ENCODE measurements at places on chromosomes 11 and 22.

DNA sequence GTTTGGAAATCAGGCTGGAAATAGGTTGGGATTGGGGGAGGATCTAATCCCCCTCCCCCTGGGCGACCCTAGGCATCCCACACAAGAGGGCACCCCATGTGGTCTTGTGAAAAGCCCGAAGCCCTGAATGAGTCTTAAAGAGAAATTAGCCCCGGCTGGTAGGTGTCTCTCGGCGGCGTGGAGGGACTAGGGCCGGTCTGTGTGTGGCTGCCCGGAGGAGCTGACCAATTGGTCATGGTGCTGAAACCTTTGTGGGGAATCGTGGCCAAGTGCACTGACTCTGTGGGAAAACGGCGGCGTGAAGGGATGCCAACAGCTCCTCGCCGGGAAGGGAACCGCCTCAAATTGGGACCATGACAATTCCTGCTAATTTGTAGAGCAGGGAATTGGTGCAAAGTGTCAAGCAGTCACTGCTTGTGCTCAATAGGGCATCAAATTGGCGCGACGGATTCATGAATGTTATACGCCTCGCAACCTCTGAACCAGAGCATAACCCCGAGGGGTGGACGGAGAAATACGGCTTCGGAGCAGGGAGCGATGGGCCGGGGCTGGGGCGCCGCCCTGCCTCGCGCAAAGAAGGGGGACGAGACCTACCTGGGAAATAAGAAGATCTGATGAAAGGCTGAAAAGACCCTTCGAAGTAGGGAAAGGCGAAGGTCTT lies 1.5 kb downstream of the DBX1 start:
- peak; percentile 17 for DNase-seq

DNA sequence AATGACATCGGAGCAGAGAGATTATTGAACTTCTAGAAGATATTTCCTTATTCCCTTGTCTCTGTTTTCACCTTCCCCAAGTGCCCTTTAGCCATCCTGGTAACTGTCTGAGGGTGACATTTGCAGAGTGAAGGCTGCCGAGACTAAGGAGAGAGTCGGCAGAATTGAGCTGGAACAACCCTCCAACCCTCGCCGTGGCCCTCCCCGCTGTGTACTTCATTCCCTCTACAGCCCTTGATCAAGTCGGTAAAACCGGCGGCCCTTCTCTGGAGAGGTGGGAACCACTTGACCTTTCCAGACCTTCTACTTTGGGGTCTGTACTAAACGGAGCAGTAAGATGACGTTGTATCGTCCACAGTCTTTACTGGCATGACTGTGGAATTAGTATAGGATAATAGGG lies 26.1 kb downstream of the OR8B12 start:
- DNase-seq = no peak

DNA sequence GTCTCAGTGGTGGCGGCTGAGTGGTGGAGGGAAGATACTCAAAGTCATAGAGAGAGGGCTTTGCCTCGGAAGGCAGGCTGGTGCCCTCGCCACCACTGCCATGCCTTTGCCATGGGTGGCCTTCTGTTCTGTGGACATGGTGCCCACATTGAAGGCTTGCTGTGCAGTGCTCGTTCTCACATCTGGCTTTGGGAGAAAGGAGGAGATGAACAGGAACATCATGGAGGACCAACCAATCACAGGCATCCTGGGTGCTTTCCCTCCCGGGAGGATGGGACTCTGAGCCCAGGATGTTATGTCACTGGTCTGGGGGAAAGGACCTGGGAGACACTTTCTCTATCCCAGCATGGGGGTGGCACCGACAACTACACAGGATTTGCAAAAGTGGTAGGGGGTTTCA lies 82.3 kb upstream of the NARS2 start:
- no peak for DNase-seq

- no peak for DNase-seq
Measured at GRCh38 chr11:12393691-12394090, 16.3 kb downstream of the PARVA start.

DNA sequence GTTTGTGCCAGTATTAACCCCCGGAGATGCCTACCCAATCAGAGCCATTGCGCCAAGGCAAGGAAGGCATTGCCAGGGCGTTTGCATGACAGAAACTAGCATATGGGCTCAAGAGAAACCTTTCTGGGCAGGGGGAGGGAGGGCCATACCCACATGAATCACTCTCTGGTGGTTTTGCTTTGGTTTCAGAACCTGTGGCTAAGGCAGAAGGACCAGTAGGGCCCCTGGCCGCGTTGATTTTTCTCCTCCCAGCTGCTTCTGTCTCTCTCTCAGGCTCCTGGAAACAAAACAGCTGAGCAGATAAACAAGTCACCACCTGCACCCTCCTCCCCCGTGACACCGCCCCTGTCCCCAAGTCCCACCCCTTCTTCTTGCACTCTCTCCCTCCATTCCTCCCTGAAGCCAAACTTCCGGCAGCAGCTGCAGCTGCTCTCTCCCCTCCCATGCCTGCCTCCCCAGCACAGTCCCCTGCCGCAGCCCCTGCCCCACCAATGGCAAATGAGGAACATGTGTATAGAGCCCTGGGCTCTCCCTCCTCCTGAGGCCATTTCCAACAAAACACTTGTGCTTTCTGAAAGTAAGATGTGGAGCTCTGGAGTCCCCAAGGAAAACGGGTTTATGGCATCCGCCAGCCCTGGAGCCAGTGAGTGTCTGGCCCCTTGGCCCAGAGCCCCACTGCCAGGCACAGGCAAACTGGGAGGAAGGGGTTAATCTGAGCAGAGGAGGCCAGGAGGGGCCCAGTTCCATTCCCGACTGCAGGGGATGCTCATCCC lies 39.0 kb upstream of the ADA2 start:
- DNase-seq = no peak

GRCh38 chr22:36953239-36954080 lies 40.0 kb downstream of the CSF2RB start:
- DNase-seq = no peak

GRCh38 chr11:14642873-14643696 lies 519 bp upstream of the PDE3B start:
- no peak for DNase-seq

- DNase-seq = no peak
Measured at GRCh38 chr22:22591348-22592299, 32.6 kb upstream of the PRAME start.

All from T1000 (cell line).